ENCODE measurements at places on chromosomes 1 and 21.
A peak's percentile ranks its signal among the peaks of the same experiment; 100 is the strongest.

- DNase-seq: no peak
Measured at GRCh38 chr1:230224101-230224960, 157.3 kb downstream of the GALNT2 start.

- DNase-seq: no peak
Measured at GRCh38 chr1:184030433-184031091, 7.0 kb downstream of the COLGALT2 start.

- no peak for DNase-seq
Measured at GRCh38 chr1:178953034-178953433, 72.7 kb upstream of the FAM20B start.

GRCh38 chr1:33456502-33456886 is 16.0 kb upstream of the ZSCAN20 start:
- DNase-seq: no peak

- peak; percentile 46 for DNase-seq
Measured at GRCh38 chr1:189429610-189430009, 1048.1 kb downstream of the BRINP3 start.

DNA sequence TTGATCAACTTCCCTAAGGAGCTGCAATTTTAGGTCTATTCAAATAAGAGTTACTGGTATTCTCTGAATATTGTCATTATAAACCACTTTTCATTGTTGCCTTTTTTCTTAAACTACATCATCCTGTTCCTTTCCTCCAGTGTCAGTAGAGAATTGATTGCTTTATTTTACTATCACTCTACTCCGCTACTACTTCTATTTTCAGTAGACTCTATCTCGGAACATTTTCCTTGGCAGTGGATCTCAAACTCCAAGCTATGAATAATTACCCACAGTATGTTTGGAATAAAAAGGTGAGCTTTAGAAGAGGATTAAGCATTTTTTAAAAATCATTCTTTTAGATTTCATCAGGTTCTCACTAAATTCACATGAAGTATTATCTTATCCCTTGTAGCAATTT is 224.9 kb downstream of the GREM2 start:
- DNase-seq: no peak

- DNase-seq: no peak
Measured at GRCh38 chr1:152959801-152960451, 10.5 kb upstream of the SPRR4 start.

All from Kasumi-1 (cell line).